ENCODE measurements at places on chromosomes 7 and 10. TPM values are rescaled to one million over a fixed set of nuclear protein-coding genes. Genes with fewer than 3 reads are reported as not detected.

The ADD3 gene
- total RNA-seq = 47.9 TPM

DNA sequence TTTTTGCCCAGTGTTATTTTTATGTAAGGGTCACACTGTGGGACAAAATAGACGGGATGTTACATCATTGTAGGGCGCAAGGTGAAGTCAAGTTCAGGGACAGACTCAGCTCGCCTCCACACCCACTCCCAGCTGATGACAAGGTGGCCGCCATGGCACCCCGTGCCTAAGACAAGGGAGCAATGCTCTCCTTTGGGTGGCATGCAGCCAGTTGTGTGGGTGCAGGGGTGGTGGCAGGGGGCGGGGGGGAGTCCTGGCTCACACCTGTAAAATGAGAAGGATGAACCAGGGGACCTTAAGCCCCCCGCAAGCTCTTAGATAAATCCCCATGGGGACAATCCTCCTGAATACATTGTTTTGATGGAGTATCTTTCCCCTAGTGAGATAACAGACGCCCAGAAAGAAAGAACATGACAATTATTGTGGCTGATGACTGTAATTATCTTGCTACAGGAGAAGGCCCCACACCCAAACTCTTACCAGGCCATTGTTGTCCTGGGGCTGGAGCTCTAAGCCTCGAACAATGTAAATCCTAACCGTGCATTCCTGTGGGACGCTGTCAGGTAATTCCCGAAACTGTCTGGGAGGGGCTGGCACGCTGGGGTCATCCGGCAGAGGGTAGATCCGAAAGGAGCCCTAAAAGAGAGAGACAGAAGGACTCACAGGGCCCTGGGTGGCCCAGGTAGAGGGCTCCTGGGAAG lies 148.7 kb downstream of the MYOF start:
- peaks cover 97% of the 10 kb centered on the region for H3K36me3 ChIP-seq
- H3K4me1 ChIP-seq = no peaks in the 10 kb centered on the region
- no peaks in the 10 kb centered on the region for H3K27me3 ChIP-seq
- no peak overlapping the region for H3K4me3 ChIP-seq

DNA sequence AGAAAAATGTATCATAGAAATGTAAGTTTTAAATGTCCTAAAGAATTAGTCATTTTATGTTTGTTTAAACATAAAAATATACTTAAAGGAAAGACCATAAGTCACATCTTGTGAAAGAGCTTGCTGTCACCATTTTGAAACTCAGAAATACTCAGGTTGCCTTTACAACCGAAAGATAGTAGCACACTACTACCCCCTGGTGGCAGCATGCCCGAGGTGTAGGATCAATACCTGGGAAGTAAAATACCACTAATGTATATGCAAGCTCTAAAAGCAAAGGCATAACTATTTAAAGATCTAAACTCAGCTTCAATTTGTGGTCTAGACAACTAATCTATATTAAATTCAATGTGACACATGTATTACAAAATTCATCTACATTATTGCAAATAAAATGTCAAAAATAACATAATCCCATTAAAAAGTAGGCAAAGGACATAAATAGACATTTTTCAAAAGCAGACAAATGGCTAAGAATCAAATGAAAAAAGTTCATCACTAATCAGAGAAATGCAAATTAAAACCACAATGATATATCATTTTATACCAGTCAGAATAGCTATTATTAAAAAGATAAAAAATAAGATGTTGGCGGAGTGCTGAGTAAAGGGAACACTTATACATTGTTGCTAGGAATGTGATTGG lies 47.7 kb upstream of the FGL2 start:
- H3K27me3 ChIP-seq = no peaks in the 10 kb centered on the region
- no peak overlapping the region for H3K4me3 ChIP-seq
- peaks cover 22% of the 10 kb centered on the region for H3K4me1 ChIP-seq
- H3K27ac ChIP-seq = no peak overlapping the region

GRCh38 chr7:139718859-139719258 lies 58.9 kb downstream of the HIPK2 start:
- H3K36me3 ChIP-seq = peaks cover 28% of the 10 kb centered on the region
- H3K4me1 ChIP-seq = peaks cover 53% of the 10 kb centered on the region
- H3K27ac ChIP-seq = no peak overlapping the region
- DNase-seq = no peak
